ENCODE measurements at places on chromosomes 13 and 19.
A peak's percentile ranks its signal among the peaks of the same experiment; 100 is the strongest.

DNA sequence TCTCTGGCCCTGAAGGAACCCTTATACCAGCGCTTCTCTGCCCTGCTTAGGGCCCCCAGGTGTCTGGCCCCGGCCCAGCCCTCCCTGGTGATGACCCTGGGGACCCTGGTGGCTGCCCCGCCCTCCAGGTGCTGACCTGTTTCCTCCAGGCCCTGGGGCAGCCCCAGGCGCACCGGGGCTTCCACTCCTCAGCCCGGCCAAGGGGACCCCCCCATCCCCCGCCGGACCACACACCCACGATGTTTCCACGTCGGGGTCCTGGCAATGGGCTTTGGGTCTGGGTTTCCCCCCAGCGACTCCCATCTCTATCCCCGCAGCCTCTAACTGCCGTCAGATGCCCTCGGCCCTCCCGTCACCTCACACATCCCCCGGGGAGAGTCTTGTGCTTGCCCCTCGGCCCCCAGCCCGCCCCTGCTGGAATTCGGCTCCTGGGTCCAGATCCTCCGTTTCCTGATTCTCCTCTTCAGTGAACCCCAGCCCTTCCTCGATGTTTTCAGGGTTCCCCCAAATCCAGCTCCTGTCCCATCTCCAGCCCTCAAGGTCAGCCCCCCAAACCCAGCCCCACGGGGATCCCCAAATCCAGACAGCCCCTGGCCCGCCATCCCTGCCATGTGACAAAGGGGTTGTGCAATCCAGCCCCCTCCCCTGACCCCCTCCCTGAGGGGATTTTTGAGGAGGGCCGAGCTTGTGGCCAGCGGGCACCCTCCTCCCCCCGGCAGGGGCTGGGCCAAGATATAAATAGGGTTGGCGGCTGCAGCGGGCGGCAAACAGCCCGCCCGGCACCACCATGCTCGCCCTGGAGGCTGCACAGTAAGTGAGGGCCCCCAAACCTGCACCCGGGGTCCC, at the start of gene SPIB:
TSS of gene SPIB (plus strand) at position 763 of the 846 bp plus-strand sequence. CDS start at position 788, 25 bp downstream.
- H3K36me3 ChIP-seq = peaks cover 8% of the 10 kb centered on the region
- no peak within 1 kb of the TSS for H3K4me3 ChIP-seq

- no peak for DNase-seq
- no peak overlapping the region for H3K4me3 ChIP-seq
- peaks cover 4% of the 10 kb centered on the region for H3K27me3 ChIP-seq
- no peaks in the 10 kb centered on the region for H3K36me3 ChIP-seq
- no peak overlapping the region for H3K27ac ChIP-seq
Observed at GRCh38 chr19:38523319-38523718, 89.8 kb downstream of the RYR1 start.

GRCh38 chr19:18684642-18684993, 1.1 kb downstream of the CRTC1 start:
- no peak for DNase-seq
- H3K4me3 ChIP-seq = no peak overlapping the region
- H3K27me3 ChIP-seq = no peaks in the 10 kb centered on the region

GRCh38 chr13:109541081-109541480, 245.3 kb downstream of the IRS2 start:
- H3K27ac ChIP-seq = no peak overlapping the region
- no peak overlapping the region for H3K4me3 ChIP-seq
- peak; percentile 54 for DNase-seq

- no peak overlapping the region for H3K4me3 ChIP-seq
- H3K27me3 ChIP-seq = no peaks in the 10 kb centered on the region
- no peak for DNase-seq
- H3K27ac ChIP-seq = no peak overlapping the region
- H3K4me1 ChIP-seq = no peaks in the 10 kb centered on the region
Observed at GRCh38 chr13:89097994-89098393, 1426.8 kb downstream of the SLITRK5 start.

- H3K36me3 ChIP-seq = no peaks in the 10 kb centered on the region
- no peak for DNase-seq
- no peak overlapping the region for H3K27ac ChIP-seq
- H3K27me3 ChIP-seq = no peaks in the 10 kb centered on the region
- no peak overlapping the region for H3K4me3 ChIP-seq
Observed at GRCh38 chr13:66301006-66301405, 929.1 kb downstream of the PCDH9 start.

DNA sequence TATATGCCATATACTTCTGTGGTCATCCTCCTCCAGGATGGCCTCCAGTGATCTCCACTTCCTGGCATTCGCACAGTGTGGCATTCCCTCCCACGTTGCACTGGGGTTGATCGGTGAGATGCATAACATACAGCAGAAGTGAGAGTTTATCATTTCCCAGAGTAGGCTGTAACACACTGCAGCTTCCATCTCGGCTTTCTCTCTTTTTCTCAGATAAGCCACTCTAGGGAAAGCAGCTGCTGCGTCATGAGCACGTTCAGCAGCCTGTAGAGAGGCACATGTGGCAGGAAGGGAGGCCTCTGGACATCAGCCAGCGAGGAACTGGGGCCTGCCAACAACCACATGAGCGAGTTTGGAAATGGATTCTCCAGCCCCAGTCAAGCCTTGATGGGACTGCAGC, 807.1 kb downstream of the DIAPH3 start:
- H3K27me3 ChIP-seq = no peaks in the 10 kb centered on the region
- H3K27ac ChIP-seq = no peak overlapping the region
- DNase-seq = no peak
- H3K4me3 ChIP-seq = no peak overlapping the region
- no peaks in the 10 kb centered on the region for H3K4me1 ChIP-seq

GRCh38 chr13:32408296-32409000, 19.5 kb downstream of the N4BP2L1 start:
- H3K4me3 ChIP-seq = no peak overlapping the region
- DNase-seq = no peak
- H3K27me3 ChIP-seq = no peaks in the 10 kb centered on the region
- no peaks in the 10 kb centered on the region for H3K36me3 ChIP-seq
- H3K4me1 ChIP-seq = peaks cover 12% of the 10 kb centered on the region

- H3K4me3 ChIP-seq = no peak within 1 kb of the TSS
- no peaks in the 10 kb centered on the region for H3K27me3 ChIP-seq
- H3K27ac ChIP-seq = no peak within 1 kb of the TSS
- no peaks in the 10 kb centered on the region for H3K4me1 ChIP-seq
- no peak for DNase-seq
- H3K36me3 ChIP-seq = no peaks in the 10 kb centered on the region
Observed at GRCh38 chr19:56671613-56671994, at the start of gene ZNF835. TSS of gene ZNF835 (minus strand) at chr19:56671757. CDS start at chr19:56665198, 6,559 bp downstream.

DNA sequence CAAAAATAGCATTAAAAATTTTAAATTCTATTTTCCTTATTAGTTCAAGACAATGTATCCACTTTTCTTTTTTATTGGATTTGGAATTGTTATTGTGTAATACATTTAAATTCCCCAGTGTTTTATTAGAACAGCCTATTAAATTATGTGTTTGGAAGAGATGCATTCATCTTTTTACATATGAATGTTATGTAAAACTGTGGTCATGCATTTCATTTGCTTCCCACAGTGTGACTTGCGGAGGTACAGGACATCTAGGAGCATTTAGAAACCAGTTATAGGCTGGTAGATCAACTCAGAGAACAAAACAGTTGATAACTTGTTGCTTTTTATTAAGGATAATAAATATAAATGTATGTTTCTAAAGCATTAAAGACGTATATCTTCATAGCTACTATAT, 335.5 kb upstream of the TMTC4 start:
- H3K27ac ChIP-seq = no peak overlapping the region
- no peak for DNase-seq
- no peaks in the 10 kb centered on the region for H3K36me3 ChIP-seq
- no peak overlapping the region for H3K4me3 ChIP-seq
- no peaks in the 10 kb centered on the region for H3K4me1 ChIP-seq

DNA sequence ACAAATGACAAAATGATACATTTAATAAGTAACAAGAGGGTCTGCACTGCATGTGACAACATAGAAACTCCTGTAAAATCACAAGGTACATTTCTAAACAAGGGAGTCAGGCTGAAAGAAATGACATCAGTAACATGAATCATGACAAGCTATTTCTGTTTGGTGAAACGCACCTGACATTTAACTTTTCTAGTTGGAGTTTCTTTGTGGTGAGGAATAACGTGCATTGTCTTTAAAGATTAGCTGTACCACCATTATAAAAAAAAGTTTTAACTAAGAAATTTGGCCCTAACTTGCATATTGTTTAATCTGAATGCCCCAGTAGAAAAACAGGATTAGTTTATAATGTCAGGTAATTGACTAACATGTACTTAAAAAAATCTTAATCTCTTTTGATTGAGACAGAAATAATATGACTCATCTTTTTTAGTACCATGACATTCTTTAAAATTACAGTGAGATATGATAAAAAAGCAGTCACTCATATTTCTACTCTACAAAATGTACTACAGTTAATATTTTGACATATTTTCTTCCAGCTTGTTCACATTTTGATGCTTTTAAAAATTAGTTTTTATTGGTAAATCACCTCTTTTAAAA, 418.2 kb downstream of the KLF12 start:
- no peaks in the 10 kb centered on the region for H3K4me1 ChIP-seq
- H3K36me3 ChIP-seq = 0 out of 2 replicates have a peak, but pooled peaks cover 3% of the 10 kb centered on the region
- no peak overlapping the region for H3K4me3 ChIP-seq
- no peaks in the 10 kb centered on the region for H3K27me3 ChIP-seq
- H3K27ac ChIP-seq = no peak overlapping the region
- DNase-seq = no peak

DNA sequence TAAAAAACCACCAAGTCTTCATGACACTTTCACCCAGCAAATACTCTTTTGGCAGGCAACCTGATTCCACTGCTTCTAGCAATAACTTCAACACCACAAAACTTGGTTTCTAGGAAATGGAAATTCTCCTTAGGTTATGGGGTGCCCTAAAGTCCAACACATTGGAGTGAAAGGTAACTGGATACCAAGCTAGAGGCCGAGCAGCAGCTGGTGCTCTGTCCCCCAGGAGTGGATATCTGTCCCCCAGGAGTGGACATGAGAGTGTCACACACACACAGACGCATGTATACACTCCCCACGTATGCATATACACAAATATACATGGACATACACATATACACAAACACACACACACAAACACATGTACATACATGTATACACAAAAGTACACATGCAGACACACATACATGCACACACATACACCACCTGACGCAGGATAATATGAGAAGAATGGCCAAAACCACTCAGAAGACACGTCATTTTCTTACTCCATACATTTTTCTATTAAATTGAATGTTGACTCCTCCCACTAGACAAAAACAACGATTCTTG, 50.8 kb downstream of the RFX2 start:
- H3K27ac ChIP-seq = no peak overlapping the region
- H3K36me3 ChIP-seq = no peaks in the 10 kb centered on the region
- H3K27me3 ChIP-seq = no peaks in the 10 kb centered on the region
- peaks cover 15% of the 10 kb centered on the region for H3K4me1 ChIP-seq
- DNase-seq = no peak
- no peak overlapping the region for H3K4me3 ChIP-seq

GRCh38 chr19:35127871-35128270, 7.0 kb downstream of the LGI4 start:
- H3K27me3 ChIP-seq = no peaks in the 10 kb centered on the region
- DNase-seq = no peak
- no peak overlapping the region for H3K4me3 ChIP-seq
- no peak overlapping the region for H3K27ac ChIP-seq
- H3K36me3 ChIP-seq = no peaks in the 10 kb centered on the region
- peaks cover 12% of the 10 kb centered on the region for H3K4me1 ChIP-seq

GRCh38 chr13:109785141-109785891, 1.1 kb downstream of the IRS2 start:
- peaks cover 45% of the 10 kb centered on the region for H3K4me1 ChIP-seq
- H3K27me3 ChIP-seq = peaks cover 37% of the 10 kb centered on the region
- peak; percentile 96 for DNase-seq
- H3K36me3 ChIP-seq = peaks cover 54% of the 10 kb centered on the region
- H3K4me3 ChIP-seq = peak overlapping the region; percentile 85

- DNase-seq = no peak
- no peak overlapping the region for H3K4me3 ChIP-seq
- H3K27ac ChIP-seq = no peak overlapping the region
- H3K36me3 ChIP-seq = no peaks in the 10 kb centered on the region
- H3K27me3 ChIP-seq = no peaks in the 10 kb centered on the region
- H3K4me1 ChIP-seq = no peaks in the 10 kb centered on the region
Observed at GRCh38 chr19:52343548-52343947, 7.5 kb downstream of the ZNF610 start.

GRCh38 chr19:3968556-3969434, 2.1 kb downstream of the DAPK3 start:
- DNase-seq = peak; percentile 99
- H3K36me3 ChIP-seq = peaks cover 68% of the 10 kb centered on the region
- no peaks in the 10 kb centered on the region for H3K27me3 ChIP-seq
- H3K27ac ChIP-seq = peak overlapping the region; percentile 78
- H3K4me1 ChIP-seq = peaks cover 31% of the 10 kb centered on the region

GRCh38 chr13:36673838-36674326, at the start of gene SERTM1:
TSS of gene SERTM1 (plus strand) at chr13:36674020. CDS start at chr13:36695079, 21,059 bp downstream.
- H3K4me3 ChIP-seq = no peak within 1 kb of the TSS
- no peak within 1 kb of the TSS for H3K27ac ChIP-seq
- DNase-seq = no peak

GRCh38 chr13:93262729-93263345, 36.2 kb downstream of the GPC6 start:
- no peaks in the 10 kb centered on the region for H3K36me3 ChIP-seq
- DNase-seq = no peak
- H3K4me3 ChIP-seq = no peak overlapping the region
- peak overlapping the region; percentile 31 for H3K27ac ChIP-seq
- H3K4me1 ChIP-seq = peaks cover 12% of the 10 kb centered on the region

DNA sequence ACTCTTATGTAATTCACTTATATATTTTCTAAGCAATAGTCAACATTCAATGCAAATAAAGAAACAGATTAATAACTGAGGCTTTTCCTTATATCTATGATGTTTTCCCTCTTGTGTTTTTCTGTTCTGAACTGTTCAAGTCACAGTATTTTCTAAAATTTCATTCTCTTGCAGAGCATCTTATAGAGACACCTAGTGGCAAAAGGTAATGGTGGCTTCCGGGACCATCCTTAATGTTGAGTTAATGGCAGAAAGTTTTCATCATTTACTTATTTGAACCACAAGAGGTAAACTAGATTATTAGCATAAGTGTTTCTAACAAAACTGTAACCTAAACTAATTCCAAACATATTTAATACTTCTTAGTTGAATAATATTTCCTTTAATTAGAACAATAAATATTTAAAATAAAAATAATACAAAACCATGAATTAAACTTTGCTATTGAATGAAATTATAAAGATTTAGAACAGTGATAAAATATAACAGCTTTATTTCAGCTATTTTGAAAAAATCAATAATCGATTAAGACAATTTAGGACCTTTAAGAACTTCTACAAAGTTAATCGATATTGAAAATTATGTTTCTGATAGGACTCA, 1.7 kb upstream of the SLITRK5 start:
- DNase-seq = no peak
- no peak overlapping the region for H3K27ac ChIP-seq
- no peaks in the 10 kb centered on the region for H3K4me1 ChIP-seq
- peaks cover 19% of the 10 kb centered on the region for H3K27me3 ChIP-seq
- H3K4me3 ChIP-seq = no peak overlapping the region

- peaks cover 7% of the 10 kb centered on the region for H3K4me1 ChIP-seq
- peak overlapping the region; percentile 14 for H3K27ac ChIP-seq
- no peaks in the 10 kb centered on the region for H3K27me3 ChIP-seq
- no peak for DNase-seq
- H3K36me3 ChIP-seq = peaks cover 44% of the 10 kb centered on the region
- H3K4me3 ChIP-seq = peak overlapping the region; percentile 79
Observed at GRCh38 chr19:7069904-7070226, 362 bp downstream of the ZNF557 start.
